Lower leg skin (tissue), 4 donors: ENCODE measurements at places on chromosomes 16 and 17.

GRCh38 chr17:66422186-66422585, 119.8 kb downstream of the PRKCA start:
- DNase-seq: no peak

- DNase-seq: peak; percentile 93
Measured at GRCh38 chr17:76384987-76385891, 830 bp downstream of the SPHK1 start.

DNA sequence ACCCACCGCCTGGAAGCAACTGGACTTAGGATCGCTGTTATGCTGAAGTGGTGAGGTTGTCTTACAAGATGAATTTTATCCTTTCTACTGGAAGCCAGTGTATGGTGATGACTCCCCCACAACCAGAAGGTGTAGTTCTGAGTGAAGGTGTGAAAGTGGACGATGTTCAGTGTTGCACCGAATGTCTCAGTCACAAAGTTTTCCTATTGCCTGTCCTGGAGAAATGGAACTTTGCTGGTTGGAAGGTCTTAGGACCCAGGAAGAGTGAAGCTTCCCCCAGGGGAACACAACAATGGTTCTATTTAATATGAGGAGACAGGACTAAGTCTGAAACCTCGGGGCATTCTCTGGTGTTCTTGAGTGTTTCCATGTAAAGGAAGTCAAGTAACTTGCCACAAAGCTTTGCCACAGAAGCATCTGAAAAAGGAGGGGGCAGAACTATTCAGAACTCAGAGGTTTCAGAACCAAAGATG, 44.2 kb downstream of the USP22 start:
- DNase-seq: no peak

- DNase-seq: no peak
Measured at GRCh38 chr16:56988161-56988947, 1.0 kb upstream of the NLRC5 start.
